ENCODE measurements at places on chromosomes 11 and 22.

DNA sequence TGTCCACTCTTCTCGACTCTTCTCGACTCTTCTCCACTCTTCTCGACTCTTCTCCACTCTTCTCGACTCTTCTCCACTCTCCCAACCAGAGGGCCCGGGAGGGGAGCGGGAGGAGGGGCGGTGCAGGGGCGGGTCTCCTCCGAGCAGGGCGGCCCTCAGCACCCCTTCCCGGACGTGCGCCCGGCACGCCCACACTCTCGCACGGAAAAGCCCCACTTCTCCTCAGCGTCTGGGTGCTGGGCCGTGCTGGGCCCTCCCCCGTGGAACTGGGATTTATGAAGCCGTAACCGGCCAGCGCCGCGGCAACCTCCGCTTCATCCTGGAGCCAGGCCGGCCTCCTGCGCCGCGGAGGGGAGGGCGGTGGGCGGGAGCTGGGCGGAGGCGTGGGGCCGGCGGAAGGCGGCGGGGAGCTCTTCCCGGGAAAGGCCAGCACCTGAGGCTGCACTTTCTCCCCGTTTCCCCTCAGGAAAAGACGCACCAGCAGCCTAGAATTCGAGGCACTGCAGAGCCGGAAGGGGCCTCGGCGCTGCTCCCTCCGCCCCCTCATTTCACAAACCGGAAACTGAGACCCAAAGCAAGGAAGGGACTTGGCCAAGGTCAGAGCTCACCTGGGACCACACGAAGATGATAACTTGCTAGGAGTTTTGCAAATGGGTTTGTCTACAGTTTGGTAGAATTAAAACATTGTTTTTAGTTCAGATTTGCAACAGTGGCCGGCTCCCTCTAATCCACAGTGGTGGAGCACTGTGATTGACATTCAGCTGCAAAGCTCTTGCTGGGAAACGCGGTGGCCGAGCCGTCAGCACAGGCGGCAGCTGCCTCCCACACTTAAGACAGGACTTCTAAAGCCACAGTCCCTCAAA lies 31.6 kb upstream of the JAM3 start:
- DNase-seq, result peak; percentile 28

DNA sequence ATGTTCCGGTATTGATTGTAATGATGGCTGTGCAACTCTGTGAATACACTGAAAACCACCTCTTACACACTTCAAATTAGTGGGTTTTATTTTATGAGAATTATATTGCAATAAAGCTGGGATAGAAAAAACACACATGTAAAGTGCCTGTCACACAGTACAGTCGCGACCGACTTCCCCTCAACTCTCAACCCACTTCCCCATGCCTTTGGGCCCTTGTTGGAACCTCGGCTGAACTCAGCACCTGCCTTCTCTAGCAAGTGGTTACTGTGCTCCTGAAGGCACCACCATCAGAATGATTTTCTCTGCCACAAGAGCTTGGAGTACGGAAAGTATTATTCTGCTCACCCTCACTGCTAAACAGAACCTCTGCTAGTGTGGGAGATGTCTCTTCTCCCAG lies 13.5 kb downstream of the KCNJ1 start:
- no peak for DNase-seq

DNA sequence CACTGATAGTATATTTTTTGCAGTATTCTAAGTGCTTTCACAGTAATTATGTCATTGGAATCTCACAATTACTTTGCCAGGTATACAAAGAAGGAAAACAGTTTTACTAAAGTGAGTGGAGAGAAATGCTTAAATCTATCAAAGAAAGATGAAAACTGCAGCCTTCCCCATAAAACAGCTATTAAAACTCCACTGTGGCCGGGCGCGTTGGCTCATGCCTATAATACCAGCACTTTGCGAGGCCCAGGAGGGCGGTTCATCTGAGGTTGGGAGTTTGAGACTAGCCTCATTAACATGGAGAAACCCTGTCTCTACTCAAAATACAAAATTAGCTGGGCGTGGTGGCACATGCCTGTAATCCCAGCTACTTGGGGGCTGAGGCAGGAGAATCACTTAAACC lies 19.1 kb downstream of the OR51E1 start:
- no peak for DNase-seq

- DNase-seq, result no peak
These were observed 5.0 kb downstream of the PLCB3 start for GRCh38 chr11:64256300-64256699.

GRCh38 chr22:37639070-37639760 lies at the start of gene SH3BP1:
TSS of gene SH3BP1 (plus strand) at chr22:37639669. CDS start at chr22:37639788, 119 bp downstream.
- peak; percentile 80 for DNase-seq
